ENCODE measurements at places on chromosomes 5 and 9. TPM values are rescaled to one million over a fixed set of nuclear protein-coding genes. Genes with fewer than 3 reads are reported as not detected.
A peak's percentile ranks its signal among the peaks of the same experiment; 100 is the strongest.

DNA sequence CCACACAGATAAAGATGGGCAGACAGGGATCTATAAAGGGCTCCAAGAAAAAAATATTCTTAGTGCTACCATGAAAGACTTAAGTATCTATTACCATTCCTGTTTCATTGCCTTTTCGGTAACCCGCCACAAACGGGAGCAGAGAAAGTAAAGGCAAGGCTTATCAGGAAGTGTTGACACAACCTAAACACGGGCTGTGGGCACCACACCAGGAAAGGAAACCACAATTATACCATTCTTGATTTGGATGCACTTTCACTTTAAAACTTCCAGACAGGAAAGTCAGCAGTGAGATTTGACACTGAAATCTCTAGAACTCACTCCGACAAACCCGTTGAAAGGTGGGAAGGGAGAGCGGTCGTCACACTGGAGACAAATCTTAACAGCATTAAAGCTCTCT is 6.5 kb downstream of the TLE1 start:
- DNase-seq: no peak
- no peak overlapping the region for H3K4me3 ChIP-seq
- no peaks in the 10 kb centered on the region for H3K36me3 ChIP-seq

- H3K4me1 ChIP-seq: peaks cover 9% of the 10 kb centered on the region
- H3K27me3 ChIP-seq: peaks cover 26% of the 10 kb centered on the region
- H3K27ac ChIP-seq: no peak overlapping the region
- no peaks in the 10 kb centered on the region for H3K36me3 ChIP-seq
Measured at GRCh38 chr5:154611341-154611767, 133.3 kb upstream of the HAND1 start.

The SPATA6L gene
- total RNA-seq: 2.5 TPM

GRCh38 chr9:124482431-124483031 is 24.7 kb downstream of the NR5A1 start:
- no peaks in the 10 kb centered on the region for H3K27me3 ChIP-seq
- no peak overlapping the region for H3K27ac ChIP-seq
- no peaks in the 10 kb centered on the region for H3K4me1 ChIP-seq
- no peak for DNase-seq

GRCh38 chr9:22079873-22080341 is 70.8 kb upstream of the CDKN2B start:
- no peaks in the 10 kb centered on the region for H3K27me3 ChIP-seq
- no peak for DNase-seq
- no peaks in the 10 kb centered on the region for H3K36me3 ChIP-seq
- peaks cover 15% of the 10 kb centered on the region for H3K4me1 ChIP-seq
- H3K27ac ChIP-seq: peak overlapping the region; percentile 16
- H3K4me3 ChIP-seq: peak overlapping the region; percentile 33

DNA sequence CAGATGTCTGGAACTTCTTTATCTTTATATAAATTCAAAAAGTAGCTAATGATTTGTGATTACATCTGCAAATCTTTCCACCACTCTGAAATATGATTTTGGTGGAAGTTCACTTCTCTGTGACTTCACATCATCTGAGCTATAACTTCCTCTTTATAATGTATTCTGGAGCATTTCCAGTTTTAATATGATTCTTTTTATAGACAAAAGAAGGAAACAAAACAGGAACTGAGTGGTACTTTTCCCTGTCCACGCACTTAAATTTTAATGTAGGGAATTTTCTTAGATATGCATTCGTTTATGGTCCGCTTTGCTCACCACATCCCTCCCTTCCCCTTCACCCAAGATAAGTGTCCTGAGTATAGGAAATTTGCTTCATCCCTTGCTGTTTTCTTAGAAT is 333.5 kb downstream of the CHSY3 start:
- H3K4me1 ChIP-seq: no peaks in the 10 kb centered on the region
- no peak for DNase-seq
- no peak overlapping the region for H3K27ac ChIP-seq
- H3K27me3 ChIP-seq: no peaks in the 10 kb centered on the region
- no peak overlapping the region for H3K4me3 ChIP-seq
- no peaks in the 10 kb centered on the region for H3K36me3 ChIP-seq

DNA sequence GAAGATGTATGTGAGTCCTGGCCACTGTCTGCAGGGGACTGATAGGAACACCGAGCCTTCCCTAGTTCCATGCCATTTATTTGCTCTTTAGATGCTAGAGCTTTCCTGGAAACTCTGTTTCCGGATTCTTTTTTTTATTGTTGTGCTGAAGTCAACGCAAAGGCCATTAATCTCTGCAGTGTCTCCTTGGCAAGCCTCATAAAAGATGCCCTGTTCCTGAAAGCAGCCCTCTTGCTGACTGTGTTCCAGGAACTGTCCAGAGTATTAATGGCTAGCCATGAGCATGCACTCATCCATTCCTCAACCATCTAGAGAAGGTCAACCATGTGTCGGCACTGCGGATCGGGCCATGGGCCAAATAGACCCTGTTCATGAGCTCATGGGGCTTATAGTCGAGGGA is 42.9 kb upstream of the SMAD5 start:
- H3K27ac ChIP-seq: no peak overlapping the region
- peaks cover 2% of the 10 kb centered on the region for H3K27me3 ChIP-seq
- no peak overlapping the region for H3K4me3 ChIP-seq
- no peak for DNase-seq
- no peaks in the 10 kb centered on the region for H3K4me1 ChIP-seq

Measured in CD4-positive, CD25-positive, alpha-beta regulatory T cell (primary cell).